ENCODE measurements at places on chromosomes 16 and 17.

- DNase-seq = no peak
Observed at GRCh38 chr16:77359065-77359502, 75.8 kb downstream of the ADAMTS18 start.

- DNase-seq = no peak
Observed at GRCh38 chr16:10356870-10357842, 28.7 kb upstream of the ATF7IP2 start.

- no peak for DNase-seq
Observed at GRCh38 chr17:44063704-44064639, 2.5 kb downstream of the LSM12 start.

GRCh38 chr17:55290492-55291113 is 25.8 kb downstream of the HLF start:
- no peak for DNase-seq

DNA sequence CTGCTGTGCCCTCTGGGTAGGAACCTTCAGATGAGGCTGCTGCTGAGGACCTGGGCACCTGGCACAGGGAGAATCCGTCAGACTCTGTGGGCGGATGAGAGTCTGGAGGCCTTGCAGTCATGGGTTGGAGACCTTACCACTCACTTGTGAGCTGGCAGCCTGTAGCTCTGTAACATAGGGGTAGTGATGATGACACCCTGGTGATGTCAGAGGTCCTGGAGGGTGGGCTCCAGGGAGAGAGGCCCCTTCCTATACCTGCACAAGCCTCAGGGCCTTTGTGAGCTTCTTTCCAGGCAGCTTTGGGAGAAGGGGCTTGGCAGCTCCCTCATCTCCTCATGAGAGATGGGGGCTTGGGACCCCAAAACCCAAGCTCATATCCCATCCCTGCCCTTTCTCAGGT is 1.6 kb downstream of the MIEF2 start:
- DNase-seq = no peak

DNA sequence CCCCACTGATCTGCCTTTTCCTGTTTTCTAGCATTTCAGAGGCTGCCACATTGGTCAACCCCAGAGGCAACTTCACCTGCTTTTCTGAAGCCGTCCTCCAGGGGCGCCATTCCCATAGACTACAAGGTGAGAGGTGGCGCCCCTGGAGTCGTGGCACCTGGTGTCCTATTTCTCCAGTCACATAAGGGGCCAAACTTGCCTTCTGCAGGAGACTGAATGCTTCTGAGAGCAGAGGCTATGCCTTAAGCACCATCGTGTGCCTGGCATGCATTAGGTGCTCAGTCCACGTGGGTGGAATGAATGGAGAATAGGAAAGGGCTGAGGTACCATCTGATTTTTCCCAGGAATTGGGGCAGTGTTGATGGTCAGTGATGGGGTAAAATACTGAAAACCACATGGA is 164.8 kb downstream of the HAPSTR1 start:
- no peak for DNase-seq

DNA sequence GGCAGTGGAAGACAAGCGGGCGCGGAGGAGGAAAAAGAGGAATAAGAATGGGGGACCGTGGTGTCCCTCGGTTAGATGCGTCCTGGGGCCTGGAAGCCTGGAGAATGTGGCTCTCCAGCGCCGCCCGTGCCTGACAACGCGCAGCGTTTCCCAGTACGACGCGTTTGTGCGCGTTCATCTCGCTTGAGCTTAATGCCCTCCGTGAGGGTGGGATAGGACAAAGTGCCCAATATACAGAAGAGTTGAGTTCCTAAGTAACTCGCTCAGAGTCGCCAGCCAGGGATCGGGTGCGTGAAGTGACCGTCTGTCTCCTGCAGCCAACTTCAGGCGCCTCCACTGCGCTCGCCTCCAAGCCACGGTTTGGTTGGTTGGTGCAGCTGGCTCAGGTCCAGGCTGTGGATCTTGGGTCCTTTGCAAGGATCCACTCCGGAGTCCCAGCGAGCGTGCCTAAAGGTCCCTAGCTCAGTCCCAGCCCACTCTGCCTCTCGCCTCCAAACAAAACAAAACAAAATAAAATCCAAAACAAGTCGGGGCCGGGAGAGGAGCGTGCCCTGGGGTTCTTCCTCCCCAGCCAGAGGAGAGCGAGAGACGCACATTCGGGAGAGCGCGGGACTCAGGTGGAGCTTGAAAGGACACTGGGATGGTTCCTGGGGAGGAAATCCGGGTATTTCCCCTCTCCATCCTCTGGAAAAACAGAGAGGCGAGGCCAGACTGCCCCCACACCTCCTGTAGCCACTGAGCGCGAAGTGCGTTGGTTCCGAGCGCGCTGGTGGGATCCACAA is 974 bp downstream of the GALR2 start:
- no peak for DNase-seq

DNA sequence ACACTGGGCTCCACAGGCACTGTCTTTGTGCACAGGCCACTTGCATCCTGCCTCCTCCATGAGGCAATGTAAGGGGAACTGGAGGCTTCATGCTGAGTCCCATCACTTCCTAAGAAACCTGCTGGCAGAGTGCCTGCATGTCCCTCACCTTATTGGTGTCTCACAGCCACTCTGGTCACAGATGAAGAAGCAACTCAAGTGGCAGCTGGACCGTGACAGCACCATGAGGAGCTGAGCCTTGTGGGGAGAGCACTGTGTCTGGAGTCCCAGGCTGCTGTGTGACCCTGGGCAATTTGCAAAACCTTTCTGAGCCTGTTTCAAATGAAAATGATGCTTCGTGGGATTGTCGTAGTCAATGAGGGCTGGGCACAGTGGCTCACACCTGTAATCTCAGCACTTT is 19.5 kb downstream of the ANKRD40 start:
- DNase-seq = no peak

- DNase-seq = no peak
Observed at GRCh38 chr16:17312094-17312710, 158.6 kb downstream of the XYLT1 start.

GRCh38 chr16:57016831-57017230 is 27.5 kb downstream of the NLRC5 start:
- no peak for DNase-seq

- no peak for DNase-seq
Observed at GRCh38 chr17:73189417-73190099, 3.3 kb upstream of the COG1 start.

DNA sequence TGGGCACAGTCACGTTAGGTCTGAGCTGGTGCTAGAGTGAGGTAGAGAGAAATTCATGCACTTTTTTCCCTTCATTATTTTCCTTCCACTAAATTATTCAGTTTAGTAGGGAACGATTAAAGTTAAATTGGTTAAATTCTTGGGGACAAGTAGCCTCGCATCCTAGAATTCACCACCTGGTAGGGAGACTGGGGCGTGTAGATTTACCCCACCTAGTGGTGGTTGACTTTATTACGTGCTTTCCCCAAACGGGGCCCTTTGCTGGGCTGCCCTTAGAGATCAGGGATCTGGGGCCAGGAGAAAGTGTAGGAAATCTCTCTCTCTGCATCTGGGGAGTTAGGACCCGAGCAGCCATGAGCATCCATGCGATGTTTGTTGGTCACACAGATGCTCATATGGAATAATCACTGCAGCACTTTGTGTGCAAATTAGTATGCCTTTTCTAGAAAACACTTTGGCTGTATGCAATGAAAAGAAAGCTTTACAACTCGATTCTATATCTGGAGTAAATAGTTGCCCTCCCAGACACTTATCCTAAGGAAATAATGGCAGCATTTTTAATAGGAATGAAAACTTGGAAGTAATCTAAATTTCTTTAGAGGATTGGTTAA is 107.0 kb downstream of the PLCG2 start:
- DNase-seq = peak; percentile 34

DNA sequence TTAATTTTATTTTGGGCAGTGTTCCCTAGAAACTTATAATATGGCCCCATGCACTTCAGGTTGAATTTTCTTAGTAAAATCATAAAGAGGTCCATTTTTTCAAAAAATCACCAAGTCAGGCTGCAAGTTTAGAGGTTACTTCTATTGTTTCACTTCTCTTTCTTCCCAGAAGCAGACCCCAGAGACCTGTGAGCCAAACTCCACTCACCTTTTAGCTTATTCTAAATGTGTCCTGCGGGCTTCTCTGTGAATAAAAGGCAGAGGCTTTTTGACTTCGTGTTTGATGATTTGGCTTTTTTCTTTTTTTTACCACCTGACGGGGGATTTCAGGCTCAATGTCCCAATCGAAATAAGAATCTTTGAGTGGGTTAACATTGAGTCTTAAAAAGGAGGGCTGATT is 7.4 kb downstream of the PRKCB start:
- DNase-seq = no peak

- no peak for DNase-seq
Observed at GRCh38 chr16:31439519-31439918, 3.1 kb downstream of the ZNF843 start.

- no peak for DNase-seq
Observed at GRCh38 chr17:81371910-81372760, 23.1 kb upstream of the BAHCC1 start.

GRCh38 chr16:28935346-28935745 is 3.6 kb downstream of the CD19 start:
- no peak for DNase-seq

- DNase-seq = no peak
Observed at GRCh38 chr17:73541561-73541981, 102.7 kb downstream of the SDK2 start.

GRCh38 chr17:56819431-56820145 is 14.1 kb downstream of the C17orf67 start:
- DNase-seq = peak; percentile 86

DNA sequence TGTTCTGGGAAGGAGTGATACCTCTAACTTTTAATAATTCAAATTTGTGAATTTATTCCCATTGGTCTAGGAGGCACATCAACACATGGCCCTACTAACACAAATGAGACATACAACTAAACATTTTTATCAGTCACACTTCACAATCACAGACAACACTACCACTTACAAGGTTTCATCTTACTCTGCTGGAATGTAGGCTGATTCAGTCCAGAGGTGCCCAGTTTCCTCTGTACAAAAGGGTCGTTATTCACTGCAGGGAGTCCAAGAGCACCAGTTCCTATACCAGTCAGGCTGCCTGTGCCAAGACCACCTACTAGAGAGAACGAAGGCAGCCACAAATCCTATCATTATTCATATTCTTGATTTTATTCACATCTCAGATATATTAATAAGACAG is 41.4 kb downstream of the SETD6 start:
- no peak for DNase-seq
